ENCODE measurements at places on chromosomes 3 and 15.

DNA sequence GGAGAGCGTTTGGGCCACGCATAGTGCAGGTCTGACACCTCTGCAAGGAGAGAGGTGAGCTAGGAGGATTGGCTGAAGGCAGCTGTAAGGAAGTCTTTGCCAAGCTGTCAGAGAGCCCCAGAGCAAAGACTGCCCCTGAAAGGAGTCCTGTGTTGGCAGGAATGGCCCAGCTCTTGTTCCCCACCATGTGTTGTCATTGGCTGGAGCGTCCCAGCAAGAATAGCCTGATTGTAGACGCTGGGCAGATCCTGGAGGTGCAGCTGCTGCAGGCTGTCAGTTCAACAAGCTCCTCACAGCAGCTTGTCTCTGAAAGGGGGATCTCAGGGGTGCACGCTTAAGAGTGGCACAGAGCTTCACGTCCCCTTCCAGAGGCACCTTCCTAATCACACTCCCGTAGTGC lies 237.6 kb downstream of the FEZF2 start:
- DNase-seq: no peak

DNA sequence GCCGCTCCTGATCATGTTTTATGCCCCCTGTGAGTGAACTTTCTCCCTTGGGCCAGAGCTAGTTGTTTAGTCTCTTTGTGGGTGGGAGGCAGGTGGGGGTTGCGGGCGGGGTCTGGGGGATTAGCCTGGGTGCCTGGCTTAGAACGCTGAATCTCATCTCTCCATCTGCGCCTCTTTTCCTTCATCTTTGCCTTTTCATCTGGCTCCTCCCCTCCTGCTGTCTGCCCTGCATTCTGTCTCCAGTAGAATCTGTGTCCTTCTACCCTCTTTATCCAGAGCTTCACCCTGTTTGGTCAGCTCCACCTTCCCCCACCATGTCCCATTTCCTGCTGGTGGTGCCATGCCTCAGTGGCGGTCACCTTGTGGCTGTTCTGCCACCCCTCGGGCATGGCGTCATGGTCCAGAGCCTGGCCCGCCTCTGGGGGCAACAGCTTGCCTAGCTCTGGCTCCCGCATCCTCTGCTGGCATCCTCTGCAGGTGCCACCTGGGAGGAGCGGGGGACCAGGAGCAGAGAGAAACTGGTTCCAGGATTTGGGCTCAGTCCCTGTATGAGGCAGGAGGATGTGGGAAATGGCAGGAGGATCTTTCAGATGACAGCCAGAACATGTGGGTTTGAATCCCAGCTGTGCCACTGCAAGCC lies 44.3 kb downstream of the PDIA5 start:
- no peak for DNase-seq

GRCh38 chr3:112092496-112093179 lies 6.4 kb downstream of the C3orf52 start:
- no peak for DNase-seq

DNA sequence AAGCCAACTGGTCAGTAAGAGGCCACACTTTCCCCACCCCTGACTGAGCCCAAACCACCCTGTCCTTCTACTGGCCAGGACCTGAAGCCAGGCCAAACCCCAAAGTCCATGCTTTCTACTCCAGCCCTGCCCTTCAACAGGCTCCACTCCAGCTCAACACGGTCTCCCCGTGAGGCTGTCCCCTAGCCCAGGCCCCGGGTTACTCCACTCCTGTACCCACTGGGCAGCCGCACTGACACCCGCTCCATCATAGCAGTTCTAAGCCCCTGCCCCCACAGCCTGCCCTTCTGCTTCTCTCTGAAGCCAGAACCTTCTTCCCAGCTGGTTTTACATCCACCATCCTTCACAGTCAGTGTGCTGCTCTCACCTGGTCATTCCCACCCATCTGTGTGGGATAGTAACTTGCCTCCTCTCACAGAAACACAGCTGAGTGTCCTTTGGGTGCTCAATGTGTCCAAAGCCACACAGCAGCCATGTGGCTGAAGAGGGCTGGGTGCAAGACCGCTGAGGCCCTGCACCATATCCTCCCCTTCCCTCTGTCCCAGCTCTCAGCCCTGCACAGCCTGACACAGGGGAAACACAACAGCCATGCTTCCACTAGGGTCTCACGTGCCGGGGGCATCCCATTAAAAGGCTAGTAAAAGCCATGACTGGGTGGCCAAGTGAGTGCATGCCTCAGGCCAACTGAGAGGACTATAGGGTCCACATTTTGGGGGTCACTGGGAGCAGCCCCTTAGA lies 38.1 kb downstream of the TLE3 start:
- no peak for DNase-seq

- DNase-seq: no peak
Observed at GRCh38 chr3:98172621-98173020, 6.1 kb downstream of the OR5H15 start.

GRCh38 chr3:84318273-84318809 lies 640.4 kb upstream of the CADM2 start:
- DNase-seq: no peak

DNA sequence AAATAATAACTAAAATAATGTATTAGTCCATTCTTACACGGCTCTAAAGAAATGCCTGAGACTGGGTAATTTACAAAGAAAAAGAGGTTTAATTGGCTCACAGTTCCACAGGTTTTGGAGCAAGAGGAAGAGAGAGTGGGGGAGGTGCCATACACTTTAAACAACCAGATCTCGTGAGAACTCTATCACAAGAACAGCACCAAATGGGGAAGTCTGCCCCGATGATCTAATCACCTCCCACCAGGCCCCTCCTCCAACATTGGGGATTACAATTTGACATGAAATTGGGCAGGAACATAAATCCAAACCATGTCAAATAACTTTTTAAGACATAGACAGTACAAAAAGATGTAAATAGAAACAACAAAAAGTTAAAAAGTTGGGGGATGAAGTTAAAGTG lies 63.2 kb downstream of the ILDR1 start:
- DNase-seq: no peak

DNA sequence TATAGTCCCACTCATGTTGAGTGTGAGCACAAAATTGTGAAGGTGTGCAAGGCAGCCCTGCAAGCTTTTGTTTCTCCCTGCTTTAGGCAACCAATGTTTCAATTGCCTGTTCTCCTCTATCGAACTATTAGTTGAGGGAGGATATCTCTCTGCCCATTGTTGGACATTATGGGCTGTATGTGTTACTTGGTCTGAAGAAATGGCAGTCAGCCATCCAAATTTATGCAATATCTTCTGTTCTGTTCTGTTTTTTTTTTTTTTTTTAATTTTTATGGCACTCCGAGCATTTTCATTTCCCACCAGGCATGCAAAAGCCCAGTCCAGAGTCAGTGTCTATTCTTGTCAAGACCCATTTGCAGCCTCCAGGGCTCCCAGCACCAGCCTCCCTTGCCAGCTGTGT lies 44.0 kb downstream of the ANAPC13 start:
- no peak for DNase-seq

GRCh38 chr3:66629150-66629981 lies 128.5 kb upstream of the LRIG1 start:
- no peak for DNase-seq

DNA sequence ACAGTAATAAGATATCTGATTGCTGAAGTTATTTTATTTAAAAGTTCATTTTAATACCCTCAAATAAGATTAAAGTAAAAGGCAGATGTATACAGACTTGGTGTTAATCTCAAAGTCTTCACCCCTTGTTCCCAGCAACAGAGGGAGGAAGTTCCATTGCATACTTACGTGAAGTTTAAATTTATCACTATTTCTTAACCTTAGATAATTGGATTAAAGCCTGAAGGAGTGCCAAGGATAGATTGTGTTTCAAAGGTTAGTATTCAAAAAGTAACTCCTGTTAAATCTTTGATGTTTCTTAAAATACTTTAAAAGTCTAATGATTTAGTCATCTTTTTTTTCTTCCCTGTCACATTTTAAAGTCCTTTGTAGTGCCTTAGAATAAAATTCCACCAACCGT lies 39.3 kb downstream of the ATP1B3 start:
- no peak for DNase-seq

DNA sequence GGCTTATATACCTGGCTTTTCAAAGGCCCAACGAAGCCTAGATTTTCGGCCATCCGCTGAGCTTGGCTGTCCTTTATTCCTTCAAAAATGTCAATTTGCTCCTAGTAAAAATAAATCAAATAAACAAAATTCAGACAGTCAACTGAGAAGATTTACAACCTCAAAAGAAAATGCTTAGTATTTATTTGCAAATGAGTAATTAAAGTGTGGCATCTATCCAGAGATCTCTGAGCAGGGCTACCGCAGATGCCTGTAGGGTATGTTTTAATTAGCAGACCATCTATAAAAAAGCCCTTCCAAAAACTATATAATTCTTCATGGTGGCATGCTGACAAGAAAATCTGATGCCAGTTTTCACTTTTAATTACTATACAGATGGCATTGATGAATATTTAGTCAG lies 136.2 kb downstream of the SUCLG2 start:
- DNase-seq: no peak

DNA sequence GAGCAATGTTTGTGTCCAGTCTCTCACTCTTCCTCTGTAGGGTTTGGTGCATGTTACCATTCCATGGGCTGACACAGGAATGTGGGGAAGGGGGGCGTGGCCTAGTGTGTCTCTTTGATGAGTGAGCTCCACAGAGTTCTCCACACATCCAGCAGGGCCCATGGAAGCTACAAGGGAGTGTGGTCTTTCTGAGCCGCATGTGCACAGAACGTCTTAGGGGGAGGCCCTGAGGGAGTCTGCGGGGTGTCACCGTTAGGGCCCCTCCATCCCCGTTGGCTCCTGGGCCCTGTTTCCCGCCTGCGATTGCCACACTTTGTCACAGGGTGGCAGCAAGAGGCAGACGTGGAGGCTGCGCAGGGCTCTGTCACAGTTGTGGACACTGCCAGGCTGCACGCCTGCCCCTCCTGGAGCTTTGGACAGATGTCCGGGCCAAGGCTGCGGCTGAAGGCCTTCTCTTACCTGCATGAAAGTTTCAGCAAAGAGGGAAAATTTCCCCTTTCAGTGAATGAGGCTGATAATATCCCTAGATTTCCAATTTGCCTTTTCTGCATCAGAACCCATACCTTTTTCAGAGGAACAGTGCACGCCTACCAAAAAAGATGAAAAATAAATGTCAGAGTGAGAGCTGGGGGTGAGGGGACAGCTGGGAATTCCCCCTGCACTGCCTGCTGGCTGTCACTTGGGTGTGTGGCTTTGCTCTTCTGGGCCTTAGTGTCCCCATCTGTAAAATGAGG lies 24.3 kb downstream of the CACNA2D3 start:
- DNase-seq: peak; percentile 16

DNA sequence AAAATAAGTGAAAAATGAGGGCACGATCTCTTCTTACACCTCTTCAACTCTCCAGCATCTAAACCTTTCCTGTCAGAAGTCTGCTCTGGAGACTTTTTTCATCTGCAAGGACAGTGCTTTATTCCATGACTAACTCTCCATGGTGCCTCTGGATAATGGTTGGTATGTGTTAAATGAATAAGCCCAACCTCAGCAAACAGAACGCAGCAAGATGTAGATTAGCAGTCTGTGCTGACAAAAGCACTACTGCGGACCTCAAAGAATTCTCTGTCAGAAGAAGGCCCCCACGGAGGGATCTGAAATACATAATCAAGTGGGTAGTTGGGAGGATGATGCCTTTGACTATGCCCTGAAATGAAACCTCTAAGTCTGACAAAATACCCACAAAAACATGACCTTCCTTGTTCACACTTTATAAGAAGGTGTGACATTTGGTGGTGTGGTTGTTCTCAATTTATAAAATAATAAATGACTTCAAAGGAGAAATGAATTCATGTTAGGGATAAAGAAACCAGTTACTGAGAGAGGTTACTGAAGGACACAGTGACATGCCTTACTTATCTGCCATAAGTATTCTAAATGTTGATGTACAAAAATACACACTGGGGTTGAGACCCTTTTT lies 43.2 kb upstream of the ADCY5 start:
- DNase-seq: no peak

- no peak for DNase-seq
Observed at GRCh38 chr15:57694279-57694678, 12.2 kb upstream of the POLR2M start.

GRCh38 chr15:51322621-51323296 lies 15.6 kb downstream of the CYP19A1 start:
- DNase-seq: no peak

DNA sequence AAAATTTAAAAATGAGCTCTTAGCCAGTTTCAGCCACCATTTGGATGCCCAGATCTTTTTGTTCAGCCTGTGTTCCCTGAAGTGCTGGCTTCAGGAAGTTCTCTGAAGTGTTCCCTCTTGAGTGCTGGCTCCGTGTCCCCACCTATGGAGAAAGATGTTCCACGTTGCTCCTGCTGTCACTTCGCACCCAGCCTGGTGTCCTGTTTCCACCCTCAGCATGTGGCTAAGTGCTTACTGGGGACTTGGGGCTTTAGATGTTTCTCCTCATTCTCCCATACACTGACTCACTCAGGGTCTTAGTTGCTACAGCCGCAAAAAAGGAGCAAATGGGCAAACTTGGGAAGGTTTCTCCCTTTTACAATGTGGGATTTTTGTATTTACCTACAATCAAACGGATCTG lies 16.6 kb downstream of the CHCHD6 start:
- no peak for DNase-seq

DNA sequence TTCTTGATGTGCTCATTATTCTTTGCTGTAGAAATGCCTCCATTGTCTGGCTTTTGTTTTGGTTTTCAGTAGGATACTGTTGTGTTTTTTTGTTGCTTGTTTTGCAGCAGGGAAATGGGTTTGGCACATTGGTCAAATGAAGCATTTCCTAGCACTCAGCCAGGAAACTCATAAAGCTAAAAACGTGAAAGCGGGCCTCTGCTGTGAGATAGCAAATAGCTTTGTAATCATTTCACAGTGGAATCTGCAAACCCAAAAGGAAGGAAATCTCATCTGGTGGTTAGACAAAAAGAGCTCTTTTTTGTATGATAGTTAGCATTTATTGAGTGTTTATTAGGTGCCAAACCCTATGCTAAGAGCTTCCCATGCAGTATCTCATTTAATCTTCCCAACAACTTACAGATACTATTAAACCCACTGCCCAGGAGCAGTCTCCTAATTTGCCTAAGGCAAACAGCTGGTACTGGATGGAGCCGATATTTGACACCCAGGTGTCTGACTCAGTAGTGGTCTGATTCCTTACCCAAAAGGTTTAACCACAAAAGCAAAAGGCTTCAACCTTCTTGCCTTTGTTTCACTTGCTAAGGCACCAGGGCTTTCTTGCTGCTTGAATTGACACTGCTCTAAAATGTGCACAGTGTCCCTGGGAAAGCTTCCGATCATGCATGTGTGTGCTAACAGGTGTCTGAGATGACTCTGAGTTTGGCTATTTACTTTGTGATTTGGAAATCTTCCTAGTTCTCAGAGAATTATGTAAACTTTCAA lies 527.9 kb upstream of the MDFIC2 start:
- DNase-seq: no peak

- no peak for DNase-seq
Observed at GRCh38 chr15:58538225-58538727, 106.5 kb downstream of the LIPC start.

DNA sequence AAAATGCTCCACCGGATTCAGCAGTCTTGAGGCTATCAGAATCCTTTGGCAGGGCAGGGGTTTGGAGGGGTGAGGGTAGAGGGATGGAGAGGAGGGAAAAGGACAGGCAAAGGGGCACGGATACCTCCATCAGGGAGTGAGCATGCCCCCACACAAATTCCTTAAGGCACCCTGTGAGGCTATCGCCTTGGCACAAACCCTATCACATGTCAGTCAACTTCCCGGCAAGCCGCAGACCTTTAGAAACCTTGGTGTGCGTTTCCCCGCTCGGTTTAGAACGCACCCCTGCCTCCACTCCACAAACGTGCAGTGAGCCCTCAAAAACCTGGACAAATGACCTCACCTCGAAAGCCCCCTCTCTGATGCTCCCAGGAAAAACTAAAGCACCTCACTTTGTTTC lies 422 bp upstream of the SETMAR start:
- no peak for DNase-seq

GRCh38 chr3:79329154-79329553 lies 438.6 kb downstream of the ROBO1 start:
- DNase-seq: no peak

- DNase-seq: no peak
Observed at GRCh38 chr3:101571028-101571895, 2.7 kb upstream of the PCNP start.
